T-cell (primary cell): ENCODE measurements at places on chromosomes 5 and 9.

GRCh38 chr9:26669701-26670670 is 222.6 kb downstream of the CAAP1 start:
- DNase-seq: no peak

DNA sequence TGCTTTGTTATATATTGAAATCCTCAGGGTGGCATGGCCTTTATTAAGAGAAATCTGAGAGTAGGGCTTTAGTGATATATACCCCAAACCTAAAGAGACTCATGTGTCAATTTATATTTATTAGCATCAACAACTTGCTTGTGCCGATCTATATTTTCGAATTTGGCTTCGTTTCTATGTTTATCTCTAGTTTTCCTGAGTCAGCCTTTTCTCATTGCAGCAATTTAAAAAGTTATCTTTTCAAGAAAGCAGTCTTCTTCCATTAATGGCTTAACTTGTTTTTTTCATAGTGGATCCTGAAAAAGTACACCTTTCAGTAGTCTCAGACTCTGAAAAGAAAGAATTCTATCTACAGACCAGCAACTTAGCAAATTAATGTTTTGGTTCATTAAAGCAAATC is 99.9 kb upstream of the KCNN2 start:
- no peak for DNase-seq

DNA sequence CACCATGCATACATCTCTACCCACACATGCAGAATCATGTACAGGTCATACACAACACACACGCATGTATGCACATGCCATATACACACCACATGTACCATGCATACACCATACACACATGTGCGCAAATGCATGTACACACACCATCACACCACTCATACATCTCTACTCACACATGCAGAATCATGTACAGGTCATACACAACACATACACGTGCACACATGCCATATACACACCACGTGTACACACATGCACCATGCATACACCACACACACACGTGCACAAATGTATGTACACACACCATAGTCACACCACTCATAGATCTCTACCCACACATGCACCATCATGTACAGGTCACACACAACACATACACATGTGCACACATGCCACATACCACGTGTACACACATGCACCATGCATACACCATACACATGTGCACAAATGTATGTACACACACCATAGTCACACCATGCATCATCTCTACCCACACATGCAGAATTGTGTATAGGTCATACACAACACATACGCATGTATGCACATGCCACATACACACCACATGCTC is 14.0 kb downstream of the GRIN1 start:
- DNase-seq: no peak

DNA sequence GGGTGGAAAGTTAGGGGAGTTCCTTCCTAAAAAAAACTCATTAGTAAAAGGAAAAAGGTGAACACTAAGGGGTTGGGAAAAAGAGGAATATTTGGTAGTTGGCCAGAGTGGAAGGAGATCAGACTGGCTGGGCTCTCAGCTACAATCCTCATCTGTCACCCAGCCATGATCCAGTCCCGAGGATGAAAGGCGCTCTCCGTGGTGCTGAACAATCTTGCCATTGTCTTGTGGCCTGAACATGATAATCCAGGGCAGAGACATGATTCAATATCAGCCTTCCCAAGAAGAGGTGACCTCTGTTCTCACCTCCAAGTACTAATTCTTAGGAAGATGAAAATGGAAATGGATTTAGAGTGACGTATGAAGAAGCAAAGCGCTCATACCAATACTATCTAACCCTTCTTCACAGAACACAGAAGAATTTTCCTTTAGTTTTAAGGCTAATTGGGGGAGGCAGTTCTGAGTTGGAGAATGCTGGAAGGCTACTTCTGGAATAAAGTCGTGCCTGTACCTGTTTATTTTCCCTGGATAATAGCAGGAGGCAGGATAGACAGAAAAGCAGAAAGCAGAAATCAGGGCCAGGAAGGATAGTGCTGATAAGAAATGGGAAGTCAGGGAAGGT is 36.6 kb upstream of the MYORG start:
- no peak for DNase-seq

GRCh38 chr5:6899221-6899620 is 186.0 kb downstream of the TENT4A start:
- DNase-seq: no peak

DNA sequence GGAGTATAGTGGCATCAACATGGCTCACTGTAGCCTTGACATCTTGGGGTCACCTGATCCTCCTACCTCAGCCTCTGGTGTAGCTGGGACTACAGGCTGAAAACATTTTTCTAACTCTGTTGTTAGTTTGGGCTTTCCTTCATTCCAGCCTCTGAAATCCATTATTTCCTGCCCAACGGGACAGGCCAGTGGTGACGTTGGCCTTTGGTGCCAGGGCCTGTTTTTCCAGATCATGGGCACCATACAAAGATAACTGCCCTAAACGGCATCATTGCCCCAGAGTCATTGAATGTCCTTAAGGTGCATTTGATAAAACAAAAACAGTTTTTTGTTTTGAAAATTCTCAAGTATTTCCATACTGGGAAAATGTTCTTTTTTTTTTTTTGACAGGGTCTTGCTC is 32.1 kb downstream of the PIK3R1 start:
- no peak for DNase-seq

DNA sequence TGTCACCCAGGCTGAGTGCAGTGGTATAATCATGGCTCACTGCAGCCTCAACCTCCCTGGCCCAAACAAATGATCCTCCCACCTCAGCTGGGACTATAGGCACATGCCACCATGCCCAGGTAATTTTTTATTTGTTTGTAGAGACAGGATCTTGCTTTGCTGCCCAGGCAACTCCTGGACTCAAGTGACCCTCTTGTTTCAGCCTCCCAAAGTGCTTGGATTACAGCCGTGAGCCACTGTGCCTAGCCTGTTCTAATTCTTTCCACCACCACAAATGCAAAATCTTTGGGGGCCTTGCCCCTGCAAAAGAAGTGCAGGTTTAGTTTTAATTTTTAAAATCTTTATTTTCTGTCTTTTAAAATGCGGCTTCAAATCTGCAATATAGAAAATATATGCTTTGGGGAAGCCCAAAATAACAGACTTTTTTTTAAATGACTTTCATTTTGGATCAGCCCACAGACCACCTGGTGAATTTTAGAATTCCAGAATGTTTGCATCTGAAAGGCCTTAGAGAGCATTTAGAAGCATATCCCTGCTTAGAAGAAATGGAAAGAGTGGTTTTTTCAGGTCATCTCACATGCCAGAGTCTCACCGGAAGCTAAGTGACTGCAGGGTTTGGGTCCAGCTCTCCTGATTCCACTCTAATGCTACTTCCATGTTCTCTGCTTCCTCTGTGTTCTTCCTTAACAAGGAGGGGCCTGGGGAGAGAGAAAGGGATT is 111.4 kb upstream of the FER start:
- no peak for DNase-seq

- DNase-seq: no peak
These were observed 30.4 kb downstream of the SETX start for GRCh38 chr9:132324425-132324824.
